Activated CD4-positive, alpha-beta T cell treated with anti-CD3 and anti-CD28 coated beads for 36 hours (primary cell): ENCODE measurements at places on chromosomes 6 and 20. TPM values are rescaled to one million over a fixed set of nuclear protein-coding genes. Genes with fewer than 3 reads are reported as not detected.

NCOA7 gene
- total RNA-seq, result 54.3 TPM

NANP gene
- 8.3 TPM for total RNA-seq

LY6G6D gene
- total RNA-seq, result not detected

GCNT2 gene
- total RNA-seq, result 1.6 TPM

ECHDC1 gene
- 31.1 TPM for total RNA-seq

GRCh38 chr6:165183496-165184140 lies 125.8 kb downstream of the C6orf118 start:
- H3K4me1 ChIP-seq, result no peaks in the 10 kb centered on the region
- no peak for DNase-seq
- H3K36me3 ChIP-seq, result no peaks in the 10 kb centered on the region

DNA sequence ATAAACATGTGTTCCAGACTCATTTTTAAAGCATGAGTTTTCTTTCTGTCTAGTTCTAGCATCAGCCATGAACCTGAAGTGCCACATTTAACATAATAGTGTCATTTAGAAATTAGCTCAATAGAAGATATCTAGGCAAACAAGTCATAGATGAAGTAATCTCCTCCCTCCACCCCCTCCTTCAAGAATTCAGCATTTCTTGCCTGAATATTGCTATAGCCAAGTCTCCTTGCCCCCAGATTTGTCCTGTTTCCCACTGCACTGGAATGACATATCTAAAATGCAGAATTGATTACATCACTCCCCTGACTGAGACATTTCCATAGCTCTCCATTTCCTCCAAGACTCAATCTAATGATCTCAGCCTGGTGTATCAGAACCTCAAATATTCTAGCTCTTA lies 134.9 kb upstream of the BACH2 start:
- peaks cover 21% of the 10 kb centered on the region for H3K4me1 ChIP-seq
- no peak overlapping the region for H3K4me3 ChIP-seq
- peaks cover 33% of the 10 kb centered on the region for H3K36me3 ChIP-seq
- no peak overlapping the region for H3K27ac ChIP-seq
- H3K27me3 ChIP-seq, result no peaks in the 10 kb centered on the region
- DNase-seq, result no peak

DNA sequence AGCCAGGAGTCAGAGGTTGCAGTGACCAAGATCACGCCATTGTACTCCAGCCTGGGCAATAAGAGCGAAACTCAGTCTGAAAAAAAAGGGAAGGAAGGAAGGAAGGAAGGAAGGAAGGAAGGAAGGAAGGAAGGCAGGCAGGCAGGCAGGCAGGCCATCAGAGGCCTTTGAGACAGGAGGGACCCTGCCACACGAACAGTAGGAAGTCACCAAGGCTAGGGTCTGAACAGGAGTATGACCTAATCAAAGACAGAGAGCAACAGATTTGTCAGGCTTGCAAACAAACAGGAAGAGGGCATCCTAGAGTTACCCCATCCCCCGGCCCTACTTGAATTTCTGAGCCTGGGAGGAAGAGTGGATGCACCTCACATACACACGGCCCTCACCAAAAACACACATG lies 67.1 kb downstream of the FGD2 start:
- no peak for DNase-seq
- H3K4me1 ChIP-seq, result peaks cover 11% of the 10 kb centered on the region
- H3K36me3 ChIP-seq, result no peaks in the 10 kb centered on the region
- no peak overlapping the region for H3K27ac ChIP-seq
- H3K4me3 ChIP-seq, result no peak overlapping the region

DNA sequence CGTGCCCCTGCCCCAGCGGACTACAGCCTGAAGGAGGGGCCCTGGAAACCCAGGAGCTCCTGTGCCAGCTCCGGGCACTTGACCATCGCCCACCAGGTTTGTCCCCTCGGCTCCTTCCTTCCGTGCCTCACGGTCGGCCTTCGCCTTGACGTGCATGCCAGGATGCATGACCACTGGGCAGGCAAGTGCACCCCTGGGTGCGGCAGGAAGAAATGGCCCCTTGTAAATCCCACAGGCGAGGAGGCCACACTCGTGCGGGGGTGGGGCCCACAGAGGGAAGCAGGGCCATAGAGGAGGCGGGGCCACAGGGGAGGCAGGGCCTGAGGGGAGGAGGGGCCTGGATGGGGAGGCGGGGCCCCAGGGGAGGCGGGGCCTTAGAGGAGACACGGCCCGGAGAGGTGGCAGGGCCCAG lies 81.7 kb downstream of the YTHDF1 start:
- H3K36me3 ChIP-seq, result no peaks in the 10 kb centered on the region
- no peaks in the 10 kb centered on the region for H3K4me1 ChIP-seq
- H3K27ac ChIP-seq, result no peak overlapping the region
- H3K27me3 ChIP-seq, result peaks cover 12% of the 10 kb centered on the region

- H3K27ac ChIP-seq, result peak overlapping the region; percentile 52
- DNase-seq, result no peak
- no peak overlapping the region for H3K4me3 ChIP-seq
- no peaks in the 10 kb centered on the region for H3K36me3 ChIP-seq
- peaks cover 27% of the 10 kb centered on the region for H3K4me1 ChIP-seq
- H3K27me3 ChIP-seq, result peaks cover 17% of the 10 kb centered on the region
These were observed 37.1 kb upstream of the PROKR2 start for GRCh38 chr20:5353624-5354496.

GRCh38 chr6:30793521-30794194 lies 49.3 kb upstream of the IER3 start:
- peak overlapping the region; percentile 94 for H3K27ac ChIP-seq
- no peaks in the 10 kb centered on the region for H3K27me3 ChIP-seq
- peaks cover 63% of the 10 kb centered on the region for H3K4me1 ChIP-seq
- DNase-seq, result no peak
- H3K4me3 ChIP-seq, result peak overlapping the region; percentile 50
- H3K36me3 ChIP-seq, result peaks cover 14% of the 10 kb centered on the region

DNA sequence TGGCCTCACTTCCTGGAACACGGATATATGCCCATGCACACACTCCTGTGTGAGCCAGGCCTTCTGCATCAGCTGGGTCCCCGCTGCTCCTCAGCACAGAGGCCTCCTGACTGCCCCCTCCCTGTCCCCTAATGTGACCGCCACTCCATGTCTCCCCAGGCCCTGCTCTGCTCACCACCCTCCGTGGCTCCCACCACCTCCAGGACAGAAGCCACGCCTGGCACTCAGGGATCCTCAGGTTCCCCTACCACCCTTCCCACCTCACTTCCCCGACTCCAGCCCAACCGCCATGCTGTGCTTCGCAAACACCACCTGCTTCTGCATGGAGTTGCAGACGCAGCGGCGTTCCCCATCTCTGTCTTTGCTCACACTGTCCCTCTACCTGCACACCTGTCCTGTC lies 4.3 kb upstream of the SRC start:
- peaks cover 10% of the 10 kb centered on the region for H3K4me1 ChIP-seq
- H3K27me3 ChIP-seq, result no peaks in the 10 kb centered on the region
- H3K4me3 ChIP-seq, result no peak overlapping the region
- H3K36me3 ChIP-seq, result no peaks in the 10 kb centered on the region

DNA sequence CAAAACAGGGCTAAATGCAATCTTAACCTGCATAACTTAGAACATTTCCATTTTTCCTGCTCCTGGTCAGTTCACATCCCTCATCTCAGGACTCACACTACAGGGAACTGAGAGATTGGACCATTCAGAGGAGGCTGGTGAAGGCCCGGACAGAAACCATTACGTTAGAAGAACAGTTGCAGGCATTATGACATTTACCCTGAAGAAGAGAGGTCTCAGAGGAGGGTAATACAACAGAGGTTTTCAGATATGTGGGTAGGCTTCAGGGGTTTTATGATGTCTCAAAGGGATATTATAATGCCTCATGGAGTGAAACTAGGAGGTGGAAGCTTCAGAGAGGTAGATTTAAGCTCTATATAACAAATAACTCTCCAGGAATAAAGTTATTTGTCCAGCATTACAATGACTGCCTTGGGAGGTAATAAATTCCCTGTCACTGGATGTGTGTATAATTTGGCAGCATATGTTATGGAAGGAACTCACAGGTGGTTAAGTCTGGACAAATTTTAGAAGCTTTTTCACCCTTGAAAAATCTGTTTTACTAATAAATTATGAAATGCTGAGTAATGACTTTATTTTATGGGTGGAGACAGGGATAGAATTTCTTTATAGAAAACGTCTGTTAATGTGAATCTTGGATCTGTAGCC lies 36.7 kb upstream of the RIPOR2 start:
- H3K27me3 ChIP-seq, result no peaks in the 10 kb centered on the region
- H3K4me3 ChIP-seq, result no peak overlapping the region
- peaks cover 1% of the 10 kb centered on the region for H3K36me3 ChIP-seq
- no peak for DNase-seq

DNA sequence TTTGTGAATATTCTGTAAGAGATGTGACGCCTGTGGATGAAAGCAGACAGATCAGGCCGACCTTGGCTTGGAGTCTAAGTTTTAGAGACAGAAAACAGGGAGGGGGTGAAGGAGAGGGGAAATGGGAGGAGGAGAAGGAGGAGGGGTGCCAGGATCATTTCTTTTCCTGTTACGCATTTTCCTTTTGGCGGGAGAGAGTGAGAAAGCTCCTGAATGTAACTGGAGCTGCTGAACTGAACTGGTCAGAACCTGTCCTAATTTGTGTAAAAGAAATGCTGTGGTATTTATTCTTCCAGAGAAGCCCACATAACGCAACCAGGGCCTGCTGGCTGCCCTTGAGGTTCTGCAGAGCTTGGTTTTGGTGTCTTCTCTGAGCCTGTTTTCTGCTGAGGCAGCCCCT lies 41.9 kb downstream of the UTRN start:
- H3K4me1 ChIP-seq, result no peaks in the 10 kb centered on the region
- no peak overlapping the region for H3K27ac ChIP-seq
- no peak overlapping the region for H3K4me3 ChIP-seq
- no peaks in the 10 kb centered on the region for H3K27me3 ChIP-seq
- no peak for DNase-seq

DNA sequence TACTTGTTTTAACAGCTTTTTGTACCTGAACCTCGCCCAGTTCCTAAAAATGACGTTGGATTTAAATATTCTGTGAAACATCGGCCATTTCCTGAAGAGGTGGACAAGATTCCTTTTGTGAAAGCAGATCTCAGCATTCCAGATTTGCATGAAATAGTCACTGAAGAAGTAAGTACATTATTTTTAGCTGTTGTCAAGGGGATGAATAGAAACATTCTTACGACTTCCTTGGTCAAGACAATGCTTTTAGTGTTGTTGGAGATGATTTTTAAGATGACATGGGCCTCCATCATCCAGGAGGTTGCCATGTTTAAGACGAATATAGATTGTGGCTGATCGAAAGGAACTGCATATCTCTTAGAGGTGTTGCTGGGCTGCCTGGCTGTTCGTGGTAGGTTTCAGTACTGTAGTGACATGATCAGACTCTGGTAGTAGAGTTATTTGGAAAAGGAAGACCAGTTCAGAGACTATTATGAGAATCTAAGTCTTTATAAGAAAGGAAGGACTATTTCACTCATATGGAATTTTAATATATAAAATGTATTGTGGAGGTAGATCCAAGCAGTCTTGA lies 29.9 kb upstream of the ADIG start:
- H3K4me1 ChIP-seq, result peaks cover 9% of the 10 kb centered on the region
- no peak overlapping the region for H3K4me3 ChIP-seq
- H3K27me3 ChIP-seq, result no peaks in the 10 kb centered on the region
- no peak overlapping the region for H3K27ac ChIP-seq
- DNase-seq, result no peak
- peaks cover 26% of the 10 kb centered on the region for H3K36me3 ChIP-seq

DNA sequence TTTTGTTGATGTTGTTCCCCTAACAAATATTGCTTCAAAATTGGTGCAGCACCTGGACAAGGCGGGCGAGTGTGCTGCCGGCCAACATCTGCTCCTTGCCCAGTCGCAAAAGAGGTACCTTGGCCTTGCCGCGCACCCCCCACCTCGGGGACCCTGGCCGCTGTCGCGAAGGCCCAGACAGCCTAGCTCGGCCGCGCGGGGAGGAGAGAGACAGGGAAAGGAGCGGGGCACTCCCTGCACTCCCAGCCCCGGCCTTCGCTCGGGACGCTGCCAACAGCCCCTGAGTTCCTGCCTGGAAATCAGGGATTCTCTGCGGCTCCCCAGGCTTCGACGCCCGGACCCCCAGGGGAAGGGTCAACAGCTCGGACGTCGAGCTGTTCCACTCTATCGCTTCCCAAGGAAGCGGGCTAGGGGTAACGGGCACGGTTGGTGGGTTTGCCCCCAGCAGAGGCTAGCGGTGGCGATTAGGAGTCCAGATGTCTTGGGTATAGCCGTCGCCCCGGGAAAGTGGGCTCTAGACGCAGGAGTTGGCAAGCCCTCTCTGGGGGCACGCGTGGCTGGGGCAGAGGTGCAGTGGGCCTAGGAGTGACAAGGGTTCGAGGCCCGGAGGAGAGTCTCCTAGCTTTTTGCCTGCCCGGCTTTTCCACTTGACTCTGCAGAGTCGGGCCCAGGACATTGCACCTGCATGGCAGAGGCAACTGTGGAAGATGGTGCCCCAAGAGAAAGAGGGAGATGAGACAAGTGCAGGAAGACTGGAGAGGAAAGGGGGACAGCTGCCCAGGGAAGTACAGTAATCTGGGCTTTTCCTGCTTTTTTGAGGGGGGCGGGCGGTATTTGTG lies 8.2 kb downstream of the POU3F2 start:
- H3K27ac ChIP-seq, result no peak overlapping the region
- no peak for DNase-seq
- no peaks in the 10 kb centered on the region for H3K36me3 ChIP-seq
- no peak overlapping the region for H3K4me3 ChIP-seq

- no peak for DNase-seq
- no peaks in the 10 kb centered on the region for H3K36me3 ChIP-seq
- no peaks in the 10 kb centered on the region for H3K4me1 ChIP-seq
- no peak overlapping the region for H3K4me3 ChIP-seq
- no peak overlapping the region for H3K27ac ChIP-seq
These were observed 163.4 kb upstream of the HEY2 start for GRCh38 chr6:125586074-125586473.
